ENCODE measurements at places on chromosomes 2 and 18.
A peak's percentile ranks its signal among the peaks of the same experiment; 100 is the strongest.

- no peak for DNase-seq
Observed at GRCh38 chr2:222064286-222064685, 234.5 kb downstream of the PAX3 start.

- no peak for DNase-seq
Observed at GRCh38 chr18:57276829-57277228, 75.5 kb upstream of the ST8SIA3 start.

DNA sequence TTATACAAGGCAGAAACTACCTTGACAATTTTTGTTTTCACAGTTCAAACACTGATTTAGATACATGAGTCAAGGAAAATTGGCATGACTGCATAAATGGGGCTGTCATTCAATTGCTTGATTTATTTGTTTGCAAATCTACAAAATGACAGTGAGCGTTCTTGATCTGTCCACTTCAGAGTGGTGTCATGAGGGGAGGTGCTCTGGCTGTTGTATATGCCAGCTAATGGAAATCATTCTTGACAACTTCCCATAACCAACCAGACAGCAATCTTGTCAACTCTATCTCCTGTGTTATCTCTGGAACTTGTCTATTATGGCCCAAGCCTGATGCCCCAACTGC, 120.6 kb upstream of the UGP2 start:
- no peak for DNase-seq

GRCh38 chr18:57113799-57114420, 33.0 kb upstream of the BOD1L2 start:
- no peak for DNase-seq

DNA sequence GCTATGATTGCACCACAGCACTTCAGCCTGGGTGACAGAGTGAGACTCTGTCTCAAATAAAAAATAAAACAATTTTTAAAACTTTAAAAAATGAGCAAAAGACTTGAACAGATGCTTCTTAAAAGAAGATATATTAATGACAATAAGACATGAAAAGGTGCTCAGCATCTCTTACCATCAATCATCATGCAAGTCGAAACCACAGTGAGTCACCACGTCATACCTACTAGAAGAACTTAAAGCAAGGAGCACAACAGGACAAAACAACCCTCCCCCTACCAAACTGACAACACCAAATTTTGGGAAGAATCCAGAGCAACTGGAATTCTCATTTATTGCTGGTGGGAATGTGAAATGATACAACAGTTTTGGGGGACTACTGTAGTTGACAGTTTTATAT, 251.6 kb downstream of the BCL2 start:
- DNase-seq: no peak

DNA sequence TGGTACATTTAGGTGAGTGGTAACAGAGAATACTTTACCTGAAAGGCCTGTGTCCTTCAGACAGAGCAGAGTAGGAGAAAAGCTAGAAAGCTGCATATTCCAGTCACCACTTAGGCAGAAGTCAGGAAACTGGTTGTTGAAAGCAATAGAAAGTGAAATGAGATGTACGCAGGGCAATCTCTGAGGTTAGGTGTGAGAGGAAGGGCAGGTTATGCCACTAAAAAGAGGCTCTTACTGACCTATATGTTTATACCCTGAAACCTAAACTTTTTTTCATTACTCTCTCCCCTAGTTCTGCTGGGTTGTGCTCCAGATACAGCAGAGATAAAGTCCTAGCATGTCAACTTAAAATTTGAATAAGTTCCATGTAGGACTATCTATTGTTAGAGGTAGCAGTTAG, 93.5 kb downstream of the COX7A2L start:
- DNase-seq: no peak

DNA sequence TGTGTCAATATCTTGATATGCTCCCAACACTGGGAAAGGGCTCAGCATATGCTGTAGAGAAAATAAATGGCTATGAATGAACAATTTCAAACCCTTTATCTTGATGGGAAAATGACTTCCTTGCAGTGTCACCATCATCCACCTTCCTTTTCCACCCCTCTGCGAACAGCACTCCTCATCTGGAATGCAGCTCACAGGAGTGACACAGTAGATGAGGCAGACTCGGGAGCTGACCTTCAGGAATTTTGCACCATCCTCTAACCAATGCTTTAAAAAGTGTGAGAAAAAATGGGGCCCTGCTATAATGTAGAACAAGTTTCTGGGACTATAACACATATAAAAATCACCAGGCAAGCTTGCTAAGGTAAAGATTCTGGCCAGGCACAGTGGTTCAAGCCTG, 41.3 kb upstream of the YPEL5 start:
- DNase-seq: peak; percentile 16

- DNase-seq: no peak
Observed at GRCh38 chr18:54165450-54165849, 59.0 kb downstream of the MBD2 start.

- no peak for DNase-seq
Observed at GRCh38 chr18:71951001-71951400, 593.1 kb downstream of the CBLN2 start.

DNA sequence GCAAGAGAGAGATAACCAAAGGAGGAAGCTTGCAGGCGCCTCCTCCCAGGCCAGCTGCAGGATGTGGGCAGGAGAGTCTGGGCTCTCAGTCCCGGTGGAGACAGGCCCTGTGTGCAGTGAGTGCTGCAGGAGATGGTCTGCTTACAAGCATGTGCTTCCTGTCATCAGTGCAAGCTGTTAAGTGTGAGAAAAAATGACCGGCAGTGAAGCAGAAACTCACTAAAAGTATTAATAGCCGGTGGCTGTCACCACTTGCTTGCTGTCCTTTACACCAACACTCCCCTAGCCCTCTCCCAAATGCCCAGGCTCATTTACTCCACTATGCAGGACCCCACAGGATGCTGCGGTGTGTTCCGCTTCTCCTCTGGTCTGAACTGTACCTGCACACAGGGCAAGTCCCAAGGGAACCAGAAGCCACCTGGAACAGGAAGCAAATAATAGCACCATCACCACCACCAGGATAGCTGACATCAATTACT, 435.6 kb upstream of the HS6ST1 start:
- no peak for DNase-seq

GRCh38 chr18:55163550-55163949, 204.3 kb upstream of the CCDC68 start:
- DNase-seq: no peak

GRCh38 chr2:75870133-75870532, 159.4 kb upstream of the GCFC2 start:
- DNase-seq: no peak

- DNase-seq: peak; percentile 39
Observed at GRCh38 chr2:14944562-14945346, 312.2 kb downstream of the LRATD1 start.

DNA sequence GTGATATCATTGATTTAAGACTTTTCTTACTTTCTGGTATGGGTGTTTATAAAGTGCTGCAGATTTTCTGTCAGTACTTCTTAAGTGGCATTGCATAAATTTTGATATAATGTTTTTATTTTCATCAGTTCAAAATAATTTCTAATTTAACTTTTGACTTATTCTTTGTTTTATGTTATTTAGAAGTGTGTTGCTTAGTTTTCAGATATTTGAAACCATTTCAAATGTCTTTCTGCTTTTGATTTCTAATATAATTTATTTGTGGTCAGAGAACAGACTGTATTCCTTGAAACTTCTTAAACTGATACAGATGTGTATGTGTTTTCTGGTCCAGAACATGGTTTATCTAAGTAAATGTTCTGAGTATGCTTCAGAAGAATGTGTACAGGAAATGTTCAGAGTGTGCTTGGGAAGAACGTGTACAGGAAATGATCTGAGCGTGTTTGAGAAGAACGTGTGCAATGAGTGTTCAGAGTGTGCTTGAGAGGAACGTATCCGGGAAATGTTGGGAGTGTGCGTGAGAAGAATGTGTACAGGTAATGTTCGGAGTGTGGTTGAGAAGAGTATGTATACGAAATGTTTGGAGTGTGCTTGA, 265.7 kb upstream of the HS6ST1 start:
- DNase-seq: peak; percentile 96

DNA sequence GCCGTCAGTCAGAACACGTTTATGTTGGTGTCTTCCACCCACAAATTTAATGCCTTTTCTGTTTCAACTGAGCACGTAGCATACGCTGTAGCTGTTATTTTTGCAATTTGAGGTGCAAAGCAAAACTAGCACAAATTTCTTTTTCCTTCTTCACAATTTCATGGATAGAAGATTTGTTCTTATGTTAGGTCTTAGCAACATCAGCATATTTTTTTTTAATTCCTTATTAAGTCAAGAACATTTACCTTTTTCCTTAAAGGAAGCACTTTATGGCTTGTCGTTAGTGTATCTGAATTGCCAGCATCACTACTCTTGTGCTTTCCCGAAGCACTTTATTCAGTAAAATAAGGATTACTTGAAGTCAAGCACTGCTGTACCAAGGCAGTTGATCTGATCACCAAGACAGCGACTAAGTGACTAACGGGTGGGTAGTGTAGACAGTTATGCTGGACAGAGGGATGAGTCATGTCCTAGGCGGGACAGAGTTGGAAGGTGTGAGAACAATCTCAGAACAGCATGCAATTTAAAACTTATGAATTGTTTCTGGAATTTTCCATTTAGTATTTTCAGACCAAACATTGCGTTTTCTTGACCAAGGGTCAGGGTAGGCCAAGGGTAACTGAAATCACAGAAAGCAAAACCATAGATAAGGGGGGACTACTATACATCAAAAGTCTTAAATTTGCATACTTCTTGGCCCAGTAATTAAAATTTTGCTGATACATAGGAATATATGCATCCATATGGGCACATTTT, 13.3 kb downstream of the BABAM2 start:
- peak; percentile 15 for DNase-seq

GRCh38 chr2:143150287-143150686, 21.1 kb downstream of the ARHGAP15 start:
- no peak for DNase-seq

DNA sequence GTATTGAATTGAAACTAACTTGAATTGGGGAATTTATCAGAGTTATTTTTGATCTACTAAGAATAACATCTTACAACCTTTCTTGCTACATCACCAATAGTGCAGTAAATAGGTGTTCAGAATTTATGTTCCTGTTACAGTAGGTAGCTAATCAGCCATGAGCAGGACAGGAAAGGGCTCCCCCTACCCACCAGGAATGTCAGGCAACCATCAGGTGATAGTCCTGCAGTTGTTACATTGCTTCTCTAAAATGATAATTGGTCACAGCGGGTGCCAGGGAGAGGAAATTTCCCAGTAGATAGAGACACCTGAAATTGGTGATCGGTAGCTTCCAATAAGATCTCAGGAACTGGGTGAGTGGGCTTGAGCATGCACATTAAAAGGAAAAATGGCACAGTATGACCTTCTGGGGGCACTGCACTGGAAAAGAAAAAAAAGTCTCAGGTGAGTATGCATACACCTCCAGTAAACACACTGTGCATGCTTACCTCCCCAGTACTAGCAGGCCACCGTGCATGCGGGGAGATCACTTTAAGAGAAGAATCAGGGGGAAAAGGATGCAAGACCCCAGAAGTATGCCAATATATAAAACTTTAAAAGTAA, 1092.0 kb upstream of the LRRTM1 start:
- no peak for DNase-seq

DNA sequence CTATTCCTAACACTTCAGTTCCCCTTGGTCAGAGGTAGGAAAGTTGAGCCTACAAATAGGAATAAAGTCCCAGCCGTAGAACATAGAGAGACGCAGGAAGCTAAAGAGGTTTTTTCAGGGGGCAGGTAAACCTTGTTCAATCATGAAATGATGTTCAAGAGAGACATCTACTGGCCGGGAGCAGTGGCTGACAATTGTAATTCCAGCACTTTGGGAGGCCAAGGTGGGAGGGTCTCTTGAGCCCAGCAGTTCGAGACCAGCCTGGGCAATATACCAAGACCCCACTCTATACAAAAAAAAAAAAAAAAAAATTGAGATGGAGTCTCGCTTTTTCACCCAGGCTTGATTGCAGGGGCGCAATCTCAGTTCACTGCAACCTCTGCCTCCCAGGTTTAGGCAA, 66.7 kb upstream of the DNAJC10 start:
- peak; percentile 9 for DNase-seq

DNA sequence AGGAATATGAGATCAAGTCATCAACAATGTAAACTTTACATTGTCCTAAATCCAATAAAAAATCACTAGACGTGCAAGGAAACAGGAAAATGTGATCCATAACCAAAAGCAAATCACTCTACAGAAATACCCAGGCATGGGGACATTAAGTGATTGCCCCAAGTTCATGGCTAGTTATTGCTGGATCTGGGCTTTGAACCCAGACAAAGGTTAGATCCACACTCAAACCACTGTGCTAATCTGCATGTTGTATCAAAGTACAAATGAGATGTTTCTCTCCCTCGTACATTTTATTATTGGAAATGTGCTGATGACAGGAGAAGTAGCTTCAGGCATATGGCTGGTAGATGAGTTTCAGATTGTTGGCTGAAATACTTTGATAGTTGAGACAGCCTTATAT, 2.7 kb upstream of the ARL5A start:
- no peak for DNase-seq

GRCh38 chr18:8615397-8616027, 6.3 kb downstream of the RAB12 start:
- DNase-seq: peak; percentile 95

DNA sequence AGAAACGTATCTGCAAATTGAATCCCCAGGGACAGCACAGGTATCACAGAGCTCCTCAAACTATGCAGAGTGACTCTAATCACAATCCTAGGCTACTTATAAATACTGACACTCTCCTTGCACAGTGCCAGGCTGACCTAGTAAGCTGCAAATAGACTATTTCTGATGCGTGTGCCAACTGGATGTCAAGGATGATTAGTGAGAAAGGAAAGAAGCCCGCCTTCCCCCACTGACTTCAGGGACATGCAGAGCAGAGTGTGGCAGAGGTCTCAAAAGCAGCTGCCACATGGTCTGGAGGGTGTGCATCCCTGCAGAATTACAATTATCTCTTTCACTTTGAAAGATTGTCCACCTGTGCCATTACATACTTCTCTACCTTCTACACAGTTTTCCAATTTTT, 235.6 kb downstream of the CPS1 start:
- DNase-seq: no peak

DNA sequence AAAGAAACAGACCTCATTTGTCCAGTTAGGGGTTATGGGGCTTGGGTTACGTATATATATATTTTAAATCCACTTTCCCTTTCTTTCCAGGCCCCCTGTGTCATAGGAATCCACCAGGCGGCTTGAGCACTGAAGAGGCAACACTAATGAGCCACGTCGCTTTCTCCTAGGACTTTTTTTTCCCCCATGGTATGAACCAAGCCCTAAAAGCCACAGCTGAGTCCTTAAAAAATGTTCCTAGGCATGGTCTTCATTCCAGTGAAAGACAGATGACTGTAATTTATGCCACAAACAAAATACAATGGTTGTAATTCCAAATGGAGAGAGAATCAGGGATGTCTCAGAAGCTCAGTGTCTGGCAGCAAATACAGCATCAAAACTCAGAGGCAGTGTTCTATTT, 146.8 kb downstream of the EPHA4 start:
- DNase-seq: no peak

- no peak for DNase-seq
Observed at GRCh38 chr2:78721355-78722033, 304.0 kb upstream of the REG3G start.
